Retinal pigment epithelial cell (primary cell): ENCODE measurements at places on chromosomes 6 and 20.

GRCh38 chr6:341914-342831 lies 49.4 kb upstream of the IRF4 start:
- DNase-seq = no peak

DNA sequence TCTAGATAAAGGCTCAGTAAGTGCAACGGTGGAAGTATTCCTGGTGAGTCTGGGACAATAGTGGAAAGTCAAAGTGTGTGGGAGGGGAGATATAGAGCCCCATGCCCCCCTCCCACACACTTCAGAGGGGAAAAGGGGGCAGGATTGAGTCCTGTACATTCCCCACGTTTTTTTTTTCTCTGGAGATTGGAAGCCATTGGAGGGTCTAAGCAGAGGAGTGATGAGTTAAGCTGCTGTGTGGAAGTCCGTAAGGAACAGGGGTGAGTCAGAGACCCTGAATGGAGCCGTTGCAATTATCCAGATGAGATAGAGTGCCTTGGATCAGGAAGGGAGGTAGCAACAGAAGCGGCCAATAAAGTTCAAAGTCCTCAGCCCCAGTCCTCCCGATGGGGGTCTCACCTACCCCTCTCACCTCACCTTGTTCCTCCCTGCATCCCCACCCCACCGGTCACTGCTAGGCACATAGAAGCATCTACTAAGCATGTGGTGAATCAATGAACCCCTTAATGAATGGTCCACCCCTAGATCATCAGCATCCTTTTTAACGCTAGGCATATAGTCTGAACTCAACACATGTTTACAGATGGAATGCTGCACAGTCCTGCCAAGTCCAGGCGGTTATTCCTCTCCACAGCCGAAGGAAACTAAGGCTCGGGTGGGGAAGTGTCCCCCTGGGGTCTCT lies 662 bp upstream of the SLC9A8 start:
- peak; percentile 13 for DNase-seq

- DNase-seq = peak; percentile 58
Measured at GRCh38 chr20:51595058-51595532, 52.6 kb upstream of the NFATC2 start.

DNA sequence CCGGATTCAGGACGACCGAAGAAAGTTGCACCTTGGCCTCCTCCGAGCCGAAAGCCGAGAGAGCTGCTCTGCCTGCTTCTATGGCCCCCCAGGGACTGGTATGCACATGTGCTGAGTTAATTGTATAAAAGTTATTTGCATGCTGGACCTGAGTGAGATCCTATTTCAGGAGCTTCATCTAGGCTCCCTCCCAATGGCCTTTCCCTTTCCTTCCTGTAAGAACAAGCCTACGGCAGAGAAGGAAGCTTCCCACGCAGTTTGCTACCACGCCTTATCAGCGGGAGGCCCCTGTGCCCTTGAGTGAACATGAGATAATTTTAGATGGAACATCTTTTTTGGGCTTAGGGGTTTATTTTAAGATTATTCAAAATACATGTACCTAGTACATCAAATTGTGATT lies 65.9 kb downstream of the RIN2 start:
- DNase-seq = no peak

- no peak for DNase-seq
Measured at GRCh38 chr20:23101696-23102406, 15.7 kb upstream of the CD93 start.

GRCh38 chr20:1242099-1242498 lies 16.3 kb downstream of the RAD21L1 start:
- no peak for DNase-seq

- DNase-seq = no peak
Measured at GRCh38 chr6:144053601-144054000, 41.8 kb downstream of the SF3B5 start.

DNA sequence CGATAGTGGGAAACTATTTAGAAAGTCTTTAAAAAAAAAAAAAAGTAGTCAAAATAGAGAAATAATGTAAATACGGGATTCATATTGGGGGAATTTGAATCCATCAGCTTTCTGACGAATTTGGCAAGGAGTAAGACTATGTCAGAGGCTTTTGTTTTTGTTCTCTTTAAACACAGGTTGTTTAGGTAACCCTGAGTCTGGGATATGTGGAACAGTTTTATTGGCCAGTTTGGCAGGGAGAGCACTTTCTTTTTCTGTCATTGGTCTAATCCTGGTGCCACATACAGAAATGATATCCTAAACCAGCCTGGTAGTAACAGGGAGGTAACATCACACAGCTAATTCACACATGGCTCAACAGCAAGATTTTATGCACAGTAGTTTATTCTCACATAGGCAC lies 27.7 kb downstream of the HAO1 start:
- DNase-seq = no peak

DNA sequence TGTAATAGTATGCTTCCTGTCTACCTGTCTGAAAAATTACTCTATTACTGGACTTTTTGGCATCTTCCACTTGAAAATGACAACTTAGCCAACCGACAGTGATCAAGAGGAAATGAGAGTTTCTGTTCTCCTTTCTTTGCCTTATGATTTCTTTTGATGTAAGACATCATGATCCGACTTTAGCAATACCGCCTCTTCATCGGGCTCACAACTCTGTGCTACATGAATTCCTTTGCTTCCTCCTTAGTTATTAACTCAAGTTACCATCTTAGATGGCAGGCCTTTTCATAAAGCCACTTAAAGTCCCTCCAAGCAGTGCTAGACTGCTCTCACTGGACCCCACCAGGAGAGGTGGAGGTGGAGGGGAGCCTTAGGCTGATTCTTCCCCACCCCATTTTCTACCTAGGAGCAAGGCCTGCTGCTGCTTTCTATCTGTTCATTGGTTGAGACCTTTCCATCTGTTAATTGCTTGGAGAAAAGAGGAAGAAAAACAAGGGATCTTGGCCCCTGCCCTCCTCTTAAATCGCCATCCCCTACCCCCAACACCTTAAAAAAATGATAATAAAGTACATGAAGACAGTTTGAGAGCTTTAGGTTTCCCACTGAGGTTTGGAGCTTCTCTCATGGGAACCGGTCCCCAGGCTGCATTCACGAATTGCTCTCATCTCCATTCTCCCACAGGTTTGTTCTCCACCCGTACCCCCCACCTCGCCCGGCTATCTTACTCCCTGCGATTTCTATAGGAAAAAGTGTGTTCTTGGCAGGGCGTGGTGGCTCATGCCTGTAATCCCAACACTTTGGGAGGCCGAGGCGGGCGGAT lies 21.6 kb upstream of the MCM3 start:
- no peak for DNase-seq

- DNase-seq = no peak
Measured at GRCh38 chr6:147035886-147036285, 168.3 kb upstream of the STXBP5 start.
